ENCODE measurements at places on chromosomes 13 and 19.

GRCh38 chr19:51712461-51713081, 11.2 kb downstream of the HAS1 start:
- no peak for DNase-seq

GRCh38 chr13:70188567-70188966, 80.3 kb upstream of the KLHL1 start:
- no peak for DNase-seq

- no peak for DNase-seq
Measured at GRCh38 chr13:61144834-61145593, 270.6 kb downstream of the PCDH20 start.

DNA sequence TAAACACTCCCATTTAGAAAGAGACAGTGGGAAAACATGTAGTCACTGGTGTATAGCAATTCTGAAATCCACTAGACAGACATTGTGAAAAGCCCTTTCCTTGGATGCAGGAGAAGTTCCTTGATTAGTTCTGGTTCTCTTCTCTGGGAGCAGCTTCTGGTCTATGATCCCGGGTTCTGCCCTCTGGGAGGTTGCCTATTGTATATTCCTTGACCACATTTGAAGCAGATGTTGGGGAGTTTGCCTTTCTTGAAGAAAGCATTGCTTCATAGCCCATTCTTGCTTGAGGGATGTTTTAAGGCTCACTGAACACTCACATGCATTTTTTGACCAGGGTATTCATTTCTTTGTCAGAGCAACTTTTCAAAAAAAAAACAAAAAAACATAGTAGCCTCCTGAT, 211.9 kb downstream of the NDFIP2 start:
- DNase-seq, result no peak

DNA sequence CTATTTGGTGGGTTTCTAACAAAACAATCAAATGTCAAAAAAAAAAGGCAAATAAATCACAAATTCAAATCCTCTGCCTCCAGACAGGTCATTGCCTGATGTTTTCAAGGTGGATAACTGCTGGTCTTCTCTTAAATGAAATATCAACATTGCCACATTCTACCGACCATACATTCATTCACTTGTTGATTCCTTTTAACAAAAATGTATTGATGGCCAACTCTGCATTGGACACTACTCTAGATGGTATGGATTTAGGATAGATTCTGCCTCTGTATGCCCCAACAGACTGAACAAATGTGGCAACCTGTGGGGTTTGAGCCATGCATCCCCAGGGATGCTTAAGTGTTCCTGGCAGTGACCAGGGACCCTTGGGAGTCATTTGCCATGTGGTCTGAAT, 87.6 kb upstream of the STK24 start:
- DNase-seq, result no peak

DNA sequence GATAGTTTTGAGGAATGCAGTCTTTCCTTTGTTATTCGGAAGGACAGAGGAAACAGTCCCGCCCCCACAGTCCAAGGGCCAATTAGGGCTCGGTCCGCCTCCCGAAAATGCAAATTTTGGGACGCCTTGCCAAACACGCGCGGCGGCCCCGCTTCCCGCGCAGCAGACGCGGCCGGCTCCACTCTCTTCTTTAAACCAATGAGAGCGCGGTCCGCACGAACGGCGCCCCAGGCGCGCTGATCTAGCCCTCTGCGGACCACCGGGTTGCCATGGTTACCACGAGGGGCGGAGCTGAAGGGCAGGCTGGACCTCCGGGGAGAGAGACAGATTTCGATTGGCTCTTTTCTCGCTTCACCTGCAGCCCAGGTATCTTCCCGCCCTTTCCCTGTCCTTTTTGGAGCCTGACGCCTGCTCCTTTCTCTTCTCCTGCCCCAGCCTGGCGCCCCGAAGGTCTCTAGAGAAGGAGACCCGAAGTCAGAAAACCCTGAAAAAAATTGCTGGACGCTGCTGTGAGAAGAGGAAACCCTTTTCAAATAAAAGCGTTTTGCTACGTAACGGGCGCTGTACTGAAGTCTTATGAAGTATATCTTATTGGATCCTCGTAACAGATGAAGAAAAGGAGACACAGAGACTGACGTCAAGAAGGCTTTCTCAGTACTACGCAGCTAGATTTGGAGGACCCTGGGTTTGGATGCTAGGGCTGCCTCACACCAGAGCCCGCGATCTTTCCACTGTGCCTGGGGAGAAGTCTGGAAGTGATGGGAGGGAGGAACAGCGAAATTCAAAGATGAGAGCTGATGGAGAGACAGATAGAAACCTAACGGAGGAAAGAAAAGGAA, 2.0 kb downstream of the PTH2 start:
- DNase-seq, result peak; percentile 55
